Activated T-cell treated with anti-CD3 and anti-CD28 coated beads, Interleukin-2, amount 50 U/mL, for 24 hours (primary cell): ENCODE measurements at places on chromosomes 7 and 10.

- DNase-seq, result no peak
These were observed 519.1 kb upstream of the AUTS2 start for GRCh38 chr7:69078997-69079769.

DNA sequence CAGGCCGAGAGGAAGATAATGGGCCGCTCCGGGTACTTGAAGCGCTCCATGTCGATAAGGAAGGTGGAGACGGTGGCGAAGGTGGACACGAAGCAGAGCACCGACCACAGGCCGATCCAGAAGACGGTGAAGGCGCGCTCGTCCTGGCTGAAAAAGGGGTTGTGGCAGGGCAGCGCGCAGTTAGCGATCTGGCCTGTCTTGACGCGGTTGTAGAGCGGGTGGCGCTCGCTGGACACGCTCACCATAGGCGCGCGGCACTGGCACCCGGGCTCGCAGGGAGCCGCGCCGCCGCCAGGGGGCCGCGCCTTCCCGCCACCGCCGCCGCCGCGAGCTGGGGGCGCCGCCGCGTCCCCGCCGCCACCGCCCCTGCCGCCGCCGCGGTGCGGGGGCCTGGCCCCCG lies 1.6 kb downstream of the FZD8 start:
- peak; percentile 63 for DNase-seq

DNA sequence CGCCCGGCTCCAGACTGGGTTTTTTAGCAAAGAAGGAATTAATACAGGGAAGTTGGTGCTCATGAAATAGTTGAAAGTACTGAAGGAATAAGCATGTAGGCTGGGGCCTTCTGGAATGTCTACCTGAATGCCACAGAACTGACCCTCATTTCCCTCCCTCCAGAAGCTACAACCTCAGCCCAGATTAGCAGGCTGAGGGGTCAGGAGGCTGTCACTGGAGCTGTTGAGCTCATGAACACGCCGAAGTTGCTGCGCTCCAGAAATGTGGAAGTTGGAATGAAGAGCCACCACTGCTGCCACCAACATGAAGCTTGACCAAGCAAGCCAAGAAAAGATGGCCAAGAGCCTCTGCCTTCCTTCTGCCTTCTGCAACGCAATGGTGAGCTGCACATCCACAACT lies 52.2 kb upstream of the KMT2E start:
- no peak for DNase-seq

DNA sequence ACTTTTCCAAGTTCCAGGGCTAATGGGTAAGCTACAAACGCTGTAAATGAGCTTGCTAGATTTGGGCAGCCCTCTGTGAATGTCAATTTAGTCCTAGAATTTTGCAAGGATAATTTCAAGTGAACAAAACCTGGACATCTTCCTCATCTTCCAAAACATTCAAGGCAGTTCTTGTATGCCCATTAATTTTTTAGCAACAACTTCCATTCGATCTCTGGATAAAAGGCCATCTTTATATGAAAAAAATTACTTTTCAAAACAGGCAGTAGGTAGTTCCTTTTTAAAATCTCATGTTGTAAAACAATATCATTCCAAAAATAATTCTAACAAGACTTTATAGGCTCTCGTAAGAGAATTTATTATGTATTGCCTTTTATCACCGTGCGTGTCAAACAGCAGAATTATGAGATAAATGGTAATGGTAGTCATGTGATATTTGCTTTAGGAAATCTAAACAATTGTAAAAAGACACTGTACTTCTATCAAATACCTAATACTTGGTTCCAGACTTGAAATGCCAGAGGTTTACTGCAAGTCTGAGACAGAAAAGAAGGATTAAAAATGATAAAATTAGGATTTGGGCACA lies 143.7 kb upstream of the NRP1 start:
- no peak for DNase-seq

DNA sequence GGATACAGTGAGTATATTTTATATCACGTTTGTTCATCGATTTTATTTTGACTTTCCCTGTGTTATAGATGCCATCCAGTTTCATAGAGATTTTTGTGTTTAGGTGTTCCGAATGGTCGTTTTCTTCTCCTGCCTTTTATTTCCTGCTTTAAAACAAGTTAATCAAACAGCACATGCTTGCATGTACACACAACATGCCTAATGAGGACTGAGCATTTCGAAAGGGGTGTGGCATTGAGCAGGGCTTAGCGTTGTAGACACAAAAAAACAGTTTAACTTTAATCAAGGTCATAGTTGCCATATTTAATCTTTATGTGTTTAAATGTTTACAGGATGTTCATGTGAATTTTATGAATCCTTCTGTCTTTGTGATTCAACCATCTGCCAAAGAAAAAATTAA lies 430.5 kb upstream of the GALNT17 start:
- DNase-seq, result no peak

- DNase-seq, result no peak
These were observed 72.2 kb upstream of the TMEM140 start for GRCh38 chr7:135075716-135076115.

DNA sequence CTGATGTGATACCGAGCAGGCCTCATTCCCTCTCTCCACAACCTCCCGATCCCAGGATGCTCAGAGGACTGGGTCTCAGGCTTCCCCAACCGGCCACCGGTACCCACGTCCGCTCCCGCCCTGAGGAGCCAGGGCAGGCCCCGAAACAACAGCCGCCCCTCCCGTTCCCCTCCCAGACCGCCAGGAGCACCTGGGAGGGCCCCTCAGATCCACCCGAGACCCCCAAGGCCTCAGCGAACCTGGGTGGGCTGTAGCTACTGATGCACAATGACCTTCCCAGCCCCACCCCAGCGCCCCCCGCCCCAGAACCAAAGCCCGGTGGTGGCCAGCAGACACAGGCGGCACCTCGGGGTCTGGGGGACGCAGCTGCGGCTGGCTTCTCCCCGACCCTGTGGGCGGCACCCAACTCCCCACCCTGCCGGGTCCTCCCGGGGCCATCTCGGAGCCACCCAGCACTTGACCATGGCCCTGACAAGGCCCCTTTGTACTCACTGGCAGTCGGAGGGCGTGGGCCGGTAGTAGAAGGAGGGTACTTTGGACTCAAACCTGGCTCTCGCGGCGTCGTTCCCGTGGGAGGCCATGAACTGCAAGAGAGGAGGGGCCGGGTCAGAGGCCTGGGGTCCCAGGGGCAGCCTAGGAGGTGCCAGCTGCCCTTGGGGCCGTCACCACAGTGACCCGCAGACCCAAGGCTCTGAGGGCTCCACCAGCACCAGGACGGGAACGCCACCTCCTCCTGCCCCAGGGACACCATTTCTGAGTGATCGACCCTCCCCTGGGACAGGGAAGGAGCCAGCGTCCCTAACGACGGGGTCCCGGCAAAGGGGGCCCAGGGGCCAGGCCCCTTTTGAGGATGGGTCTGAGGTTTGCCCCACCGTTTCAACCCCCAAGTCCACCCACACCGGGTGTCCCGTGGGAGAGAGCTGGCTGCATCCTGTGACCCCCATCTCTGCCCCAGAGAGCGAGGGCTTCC lies 28.1 kb downstream of the ADAP1 start:
- DNase-seq, result peak; percentile 32

DNA sequence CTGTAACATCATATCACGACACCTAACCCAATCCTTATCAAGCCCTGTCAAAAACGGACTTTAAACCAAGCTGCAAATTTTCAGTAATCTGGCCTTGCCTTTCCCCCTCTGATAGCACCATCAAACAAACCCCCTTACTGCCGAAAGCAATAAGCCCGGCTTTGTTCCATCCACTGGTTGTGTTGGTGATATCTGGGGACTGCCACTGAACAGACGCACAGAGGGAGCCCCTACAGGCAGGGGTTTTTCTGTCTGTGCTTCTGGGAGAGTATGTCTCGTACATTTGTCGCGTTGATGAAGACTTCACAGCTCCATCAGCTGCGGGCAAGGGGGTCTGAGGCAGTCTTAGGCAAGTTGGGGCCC lies 550 bp upstream of the PLAU start:
- DNase-seq, result no peak

DNA sequence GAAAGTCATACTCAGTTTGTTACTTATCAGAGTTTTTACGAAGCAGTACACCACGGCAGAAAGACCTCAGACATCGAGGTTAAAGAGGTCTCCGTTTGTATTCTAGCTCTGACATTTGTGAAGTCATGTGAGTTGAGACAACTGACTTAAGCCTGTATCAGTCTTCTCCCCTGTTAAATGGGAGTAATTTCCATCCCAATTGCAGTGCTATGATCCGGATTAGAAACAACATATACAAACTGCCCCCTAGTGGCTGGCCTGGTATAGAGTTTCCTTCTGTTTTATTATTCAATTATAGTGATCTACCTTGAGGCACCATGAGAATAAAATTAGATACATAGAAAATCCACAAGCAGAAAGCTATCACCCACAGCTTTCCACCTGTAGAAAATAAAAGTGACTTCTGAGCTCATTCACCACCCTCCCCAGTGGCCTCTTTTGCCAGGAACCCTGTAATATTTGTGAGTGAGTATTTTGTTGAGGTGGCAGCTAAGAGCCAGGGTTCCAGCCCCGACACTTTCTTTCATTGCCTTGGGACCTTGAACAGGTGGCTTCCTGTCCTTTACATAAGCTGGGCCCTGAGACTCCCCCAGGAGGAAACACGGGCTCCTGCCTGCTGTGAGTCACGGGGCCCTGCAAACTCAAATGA lies 607.2 kb upstream of the MGMT start:
- DNase-seq, result no peak

DNA sequence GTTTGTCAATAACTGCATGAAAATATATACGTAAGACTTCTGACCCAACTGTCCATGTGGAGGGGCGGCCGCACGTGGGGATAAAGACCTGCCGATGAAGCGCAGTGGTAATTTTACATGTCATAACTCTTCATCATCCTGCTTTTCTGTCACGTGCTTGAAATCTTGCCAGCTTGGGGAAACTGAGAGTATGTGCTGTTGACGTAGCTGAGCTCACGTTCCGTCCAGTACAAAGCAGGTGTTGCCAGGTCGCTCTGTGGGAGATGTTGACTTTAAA lies 105.1 kb downstream of the INPP5A start:
- DNase-seq, result no peak

DNA sequence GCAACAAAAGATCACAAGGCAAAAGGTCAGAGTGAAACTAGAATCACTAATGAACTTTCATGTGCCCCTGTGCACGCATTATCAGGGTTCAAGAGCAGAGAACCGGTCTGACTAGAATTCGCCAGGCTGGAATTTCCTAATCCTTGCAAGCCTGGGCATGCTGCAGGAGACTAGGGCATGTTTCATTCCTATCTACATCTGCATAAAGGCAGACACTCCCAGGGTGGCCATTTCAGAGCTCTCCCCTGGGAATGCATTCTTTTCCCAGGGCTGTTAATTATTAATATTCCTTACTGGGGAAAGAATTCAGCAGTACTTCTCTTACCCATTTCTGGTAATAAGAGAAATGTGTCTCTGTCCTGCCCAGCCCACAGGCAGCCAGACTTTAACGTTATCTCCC lies 90.5 kb downstream of the CDC14C start:
- no peak for DNase-seq

GRCh38 chr10:44827431-44828006 lies 83.6 kb upstream of the TMEM72 start:
- no peak for DNase-seq

DNA sequence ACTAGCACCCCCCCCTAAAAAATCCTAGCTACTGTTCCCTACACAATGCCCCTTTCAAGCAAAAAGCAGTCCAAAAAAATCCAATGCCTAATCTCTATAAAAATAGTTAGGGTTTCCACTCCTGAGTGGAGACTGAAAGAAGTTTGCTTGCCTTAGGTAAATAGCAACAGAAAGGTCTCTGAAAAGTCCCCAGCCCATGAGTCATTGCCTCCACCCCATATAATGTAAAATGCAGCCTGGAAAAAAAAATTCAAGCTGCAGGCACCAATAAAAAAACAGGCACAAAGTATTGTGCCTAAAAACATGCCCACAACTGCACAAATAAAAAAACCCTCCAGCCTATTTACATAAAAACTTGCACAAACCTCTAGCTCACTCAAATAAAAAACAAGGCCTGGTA lies 47.5 kb downstream of the ZNF680 start:
- DNase-seq, result no peak

DNA sequence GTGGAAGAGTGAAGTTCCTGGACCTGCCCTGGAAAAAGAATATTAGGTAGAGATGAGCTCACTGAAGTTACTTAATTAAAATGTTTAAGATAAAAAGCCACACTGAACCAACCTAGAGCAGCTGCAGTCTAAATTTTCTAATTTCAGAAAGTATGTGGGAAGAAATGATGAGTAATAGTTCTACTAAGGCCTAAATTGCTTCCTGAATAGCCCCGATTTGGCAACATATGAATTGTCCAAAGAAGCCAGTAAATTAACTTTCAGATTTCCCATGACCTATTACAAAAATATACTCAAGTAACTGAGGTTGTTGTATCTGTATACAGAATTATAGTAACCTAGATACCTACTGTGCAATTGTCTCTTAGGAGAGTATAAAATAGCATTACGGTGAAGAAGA lies 312.6 kb downstream of the IPMK start:
- no peak for DNase-seq

DNA sequence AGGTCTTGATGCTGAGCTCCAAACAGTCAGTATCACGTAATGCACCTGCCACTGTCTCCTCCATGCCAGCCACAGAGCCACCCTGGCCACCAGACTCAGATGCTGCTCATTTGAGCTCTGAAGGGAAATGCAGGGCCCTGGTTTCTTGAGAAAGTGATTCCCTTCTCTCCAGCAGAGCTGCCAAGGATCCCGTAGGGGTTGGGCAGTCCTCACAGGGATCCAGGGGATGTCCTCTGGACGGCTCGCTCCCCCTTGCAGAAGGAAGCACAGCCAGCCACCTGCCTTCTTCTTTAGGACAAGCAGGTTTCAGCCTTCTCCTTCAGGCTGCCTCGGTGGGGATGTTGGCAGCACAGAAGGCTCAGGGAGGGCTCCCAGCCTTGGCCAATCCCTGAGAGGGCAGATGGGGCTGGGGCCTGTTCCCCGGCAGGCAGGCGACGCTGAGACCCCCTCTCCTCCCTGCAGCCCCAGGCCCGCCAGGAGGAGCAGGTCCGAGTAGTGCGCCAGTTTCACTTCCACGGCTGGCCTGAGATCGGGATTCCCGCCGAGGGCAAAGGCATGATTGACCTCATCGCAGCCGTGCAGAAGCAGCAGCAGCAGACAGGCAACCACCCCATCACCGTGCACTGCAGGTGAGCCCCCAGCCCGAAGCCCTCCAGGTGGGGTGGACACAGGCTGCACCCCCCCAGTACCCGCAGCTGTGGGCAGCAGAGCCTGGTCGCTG lies 48.9 kb downstream of the MKI67 start:
- no peak for DNase-seq
